ENCODE measurements at places on chromosomes 7 and 10.

- DNase-seq = no peak
Observed at GRCh38 chr7:13442226-13442625, 547.2 kb downstream of the ETV1 start.

DNA sequence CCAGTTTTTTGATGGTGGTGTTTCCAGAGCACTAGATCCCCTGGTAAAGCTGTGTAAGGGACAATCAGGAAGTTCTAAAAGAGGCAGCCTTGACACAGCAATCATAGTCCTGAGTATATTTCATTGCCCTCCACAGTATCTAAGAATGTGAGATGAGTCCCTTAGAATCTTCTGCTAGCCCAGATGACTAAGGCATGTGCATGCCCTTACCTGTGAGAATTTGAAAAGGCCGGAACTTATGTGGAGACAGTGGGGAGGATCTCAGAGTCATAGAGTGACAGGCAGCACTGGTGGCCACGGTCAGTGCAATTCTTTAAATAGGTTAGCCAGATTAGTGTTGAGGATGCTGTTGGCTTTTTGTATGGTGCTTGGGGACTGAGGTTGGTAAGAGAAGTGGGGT lies 361.4 kb upstream of the VSTM2A start:
- no peak for DNase-seq

GRCh38 chr7:18064242-18064838 lies 36.7 kb upstream of the PRPS1L1 start:
- peak; percentile 12 for DNase-seq

DNA sequence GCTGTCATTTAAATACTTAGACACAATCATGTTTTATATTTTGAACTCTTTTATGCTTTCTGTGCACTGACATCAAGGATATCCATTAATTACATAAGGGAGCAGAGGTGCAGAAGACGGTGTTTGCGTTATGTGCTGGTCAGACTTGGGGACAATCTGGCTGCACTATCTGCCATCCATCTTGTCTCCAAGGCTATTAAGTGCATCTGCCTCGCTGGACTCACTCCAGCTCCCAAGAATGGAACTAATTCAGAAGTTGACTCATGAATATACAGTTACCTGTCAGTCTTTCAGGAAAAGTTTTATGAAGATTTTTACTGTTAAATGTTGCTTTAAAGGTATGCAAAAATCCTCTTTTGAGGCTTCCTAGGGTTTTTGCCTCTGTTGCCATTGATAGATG lies 391.0 kb downstream of the SUGCT start:
- DNase-seq = no peak

DNA sequence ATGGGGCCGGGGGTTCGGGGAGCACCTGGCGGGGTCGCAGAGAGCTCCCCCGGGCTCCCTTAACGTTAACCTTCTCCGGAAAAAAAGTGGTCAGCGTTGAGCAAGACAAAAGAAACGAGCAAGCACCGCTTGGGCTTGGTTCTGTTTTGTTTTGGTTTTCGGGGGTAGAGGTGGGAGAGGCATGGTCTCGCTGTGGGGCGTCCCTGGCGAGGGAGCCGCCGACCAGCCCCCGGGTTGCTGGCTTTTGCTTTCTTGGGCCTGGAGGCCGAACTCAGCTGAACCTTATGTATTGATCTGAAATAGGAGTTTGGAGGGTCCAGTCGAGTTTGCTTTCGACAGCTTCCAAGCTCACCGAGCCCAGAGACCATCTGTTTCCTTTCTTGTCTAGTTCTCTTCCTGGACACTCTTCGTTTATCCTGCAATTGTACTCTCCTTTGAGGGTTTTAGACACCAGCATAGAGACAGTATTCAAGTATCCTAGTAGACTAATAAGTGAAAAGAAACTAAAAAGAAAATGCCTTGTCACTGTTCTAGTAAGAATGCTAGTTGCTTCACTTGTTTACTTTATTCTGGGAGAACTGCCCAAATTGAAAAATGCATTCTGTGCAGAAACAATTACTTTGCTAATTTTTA lies 980 bp downstream of the FHIP2A start:
- peak; percentile 24 for DNase-seq

- DNase-seq = no peak
Observed at GRCh38 chr7:142177869-142178268, 66.4 kb downstream of the MGAM2 start.

- no peak for DNase-seq
Observed at GRCh38 chr10:65719790-65720189, 1206.0 kb upstream of the LRRTM3 start.

- DNase-seq = no peak
Observed at GRCh38 chr10:122181876-122182275, 89.2 kb upstream of the BTBD16 start.

DNA sequence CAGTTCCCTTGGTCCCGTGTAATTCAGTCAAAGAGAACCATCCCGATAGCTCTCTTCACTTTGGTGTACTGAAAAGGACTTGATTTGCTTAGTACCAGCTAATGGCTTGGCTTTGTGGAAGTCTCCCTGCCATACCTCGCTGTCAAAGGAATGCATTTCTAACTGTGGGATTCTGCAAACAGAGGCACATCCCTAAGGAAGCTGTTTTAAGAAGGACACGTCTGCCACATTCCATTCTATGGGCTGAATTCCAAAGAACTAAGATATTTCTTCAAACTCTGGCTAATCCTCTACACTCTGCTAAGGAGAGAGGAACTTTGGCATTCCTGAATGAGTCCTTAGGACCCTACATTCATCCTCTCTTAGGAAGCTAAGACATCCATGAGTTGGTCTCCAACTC lies 327.9 kb downstream of the SFMBT2 start:
- no peak for DNase-seq

GRCh38 chr10:3427347-3427746 lies 254.8 kb upstream of the PITRM1 start:
- no peak for DNase-seq

- DNase-seq = no peak
Observed at GRCh38 chr7:50682079-50682478, 100.6 kb downstream of the GRB10 start.

GRCh38 chr10:72697716-72698115 lies 5.8 kb downstream of the MCU start:
- no peak for DNase-seq

DNA sequence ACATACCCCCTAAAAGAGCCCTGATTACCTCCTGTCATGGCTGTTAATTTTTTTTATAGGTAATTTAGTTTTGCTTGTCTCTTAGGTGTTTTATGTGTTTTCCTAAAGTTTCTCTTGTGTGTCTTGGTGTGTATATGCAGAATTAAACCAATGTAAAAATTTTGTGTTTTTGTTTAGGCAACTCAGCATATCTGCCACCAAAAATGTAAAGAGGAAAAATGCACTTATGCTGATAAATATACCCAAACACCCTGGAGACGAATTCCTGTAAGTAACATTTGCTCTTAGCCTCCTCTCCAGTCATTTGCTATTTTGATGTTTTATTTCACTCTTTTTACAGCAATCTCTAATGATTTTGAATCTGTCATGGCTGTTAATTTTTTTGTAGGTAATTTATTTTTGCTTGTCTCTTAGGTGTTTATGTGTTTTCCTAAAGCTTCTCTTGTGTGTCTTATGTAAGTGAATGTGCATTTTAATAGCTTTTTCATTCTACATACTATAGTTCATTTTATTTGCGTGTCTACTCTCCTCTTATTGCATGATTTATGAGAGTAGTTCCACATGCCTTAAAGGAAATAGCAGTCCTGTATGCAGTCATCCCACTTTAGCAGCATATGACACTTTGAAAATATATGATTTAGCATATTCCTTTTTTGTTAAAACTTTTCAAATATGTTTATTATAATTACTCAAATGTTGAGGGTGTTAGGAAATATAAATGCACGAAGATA lies 149.2 kb downstream of the CCSER2 start:
- DNase-seq = no peak

DNA sequence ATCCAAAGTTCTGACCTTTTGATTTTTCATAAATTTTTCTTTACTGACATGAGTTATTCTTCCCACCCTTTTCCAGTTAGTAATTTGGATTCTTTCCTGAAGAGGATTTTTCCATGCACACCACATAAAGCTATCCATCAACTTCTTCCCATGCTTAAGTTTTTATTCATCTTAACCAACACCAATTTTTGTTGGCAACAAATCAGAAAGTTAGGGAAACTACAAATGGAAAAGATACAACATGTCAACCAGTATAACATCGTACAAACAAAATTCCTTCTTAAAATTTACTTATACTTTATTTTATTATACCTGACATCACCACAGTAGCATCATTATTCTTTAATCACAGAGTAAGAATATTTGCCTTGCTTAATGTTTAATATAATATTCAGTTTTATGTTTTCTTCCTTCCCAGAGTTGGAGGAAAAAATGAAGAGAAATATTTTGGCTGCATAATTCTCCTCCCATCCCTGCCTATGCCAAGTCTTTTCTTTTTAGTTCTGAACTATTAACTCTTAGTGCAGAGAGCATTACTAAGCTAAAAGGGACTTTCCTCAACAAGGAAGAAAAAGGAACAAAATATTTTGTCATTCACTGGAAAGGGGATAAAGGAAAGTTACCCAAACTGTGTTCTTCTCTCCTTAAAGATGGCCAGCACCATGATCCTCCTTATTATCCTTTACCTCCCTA lies 67.5 kb upstream of the MEOX2 start:
- no peak for DNase-seq

GRCh38 chr7:153887749-153888569 lies 164.2 kb upstream of the DPP6 start:
- no peak for DNase-seq

GRCh38 chr10:51832652-51833383 lies 133.4 kb upstream of the CSTF2T start:
- no peak for DNase-seq

GRCh38 chr7:127913686-127914085 lies 117.6 kb downstream of the LRRC4 start:
- no peak for DNase-seq

GRCh38 chr10:109173121-109173520 lies 750.2 kb downstream of the XPNPEP1 start:
- no peak for DNase-seq
